Activated naive CD4-positive, alpha-beta T cell treated with anti-CD3 and anti-CD28 coated beads for 36 hours (primary cell): ENCODE measurements at places on chromosomes 5 and 9. TPM values are rescaled to one million over a fixed set of nuclear protein-coding genes. Genes with fewer than 3 reads are reported as not detected.

DNA sequence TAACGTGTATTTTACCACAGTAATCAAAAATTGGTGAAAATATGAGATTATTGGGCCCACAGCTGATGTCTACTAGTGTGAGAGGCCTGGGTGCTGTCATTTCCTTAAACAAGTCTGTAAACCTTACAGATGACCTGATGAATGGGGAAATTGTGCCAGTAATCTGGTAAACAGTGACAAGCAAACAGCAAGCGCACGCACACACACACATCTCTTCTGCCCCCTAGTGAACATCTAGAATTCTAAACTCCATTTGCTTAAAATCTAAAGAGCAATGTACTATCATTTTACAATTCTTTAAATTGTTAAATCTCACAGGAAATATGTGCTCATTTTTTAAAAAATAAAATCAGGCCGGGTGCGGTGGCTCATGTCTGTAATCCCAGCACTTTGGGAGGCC lies 7.5 kb upstream of the RAPGEF1 start:
- DNase-seq: peak; percentile 28

- DNase-seq: no peak
These were observed 238.0 kb downstream of the HSPA4 start for GRCh38 chr5:133289686-133290367.

- no peak for DNase-seq
These were observed 2.8 kb upstream of the HBEGF start for GRCh38 chr5:140349244-140349643.

ACER2 gene
- 2.0 TPM for total RNA-seq

- DNase-seq: no peak
These were observed 610.6 kb upstream of the GRAMD2B start for GRCh38 chr5:125812651-125813050.

DNA sequence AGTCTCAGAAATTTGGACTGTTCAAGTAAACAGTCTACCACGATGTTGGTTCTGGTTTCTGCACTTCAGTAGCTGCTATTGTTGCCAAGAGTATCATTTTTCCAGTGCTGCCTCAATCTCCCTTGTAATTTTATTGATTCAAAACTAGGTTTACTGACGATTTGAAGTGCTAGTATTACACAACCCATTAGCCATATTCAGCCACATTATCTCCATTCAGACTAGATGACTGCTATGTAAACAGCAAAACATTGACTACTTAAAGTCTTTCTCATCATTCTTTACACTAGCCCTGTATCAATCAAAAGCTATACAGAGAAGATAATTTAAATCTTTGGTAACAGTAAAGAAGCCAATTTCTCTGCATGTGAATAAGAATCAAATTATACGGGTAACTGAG lies 102.0 kb upstream of the TSLP start:
- no peak for DNase-seq

NIPAL4 gene
- total RNA-seq: 10.1 TPM

CCNI2 gene
- total RNA-seq: 2.5 TPM

DNA sequence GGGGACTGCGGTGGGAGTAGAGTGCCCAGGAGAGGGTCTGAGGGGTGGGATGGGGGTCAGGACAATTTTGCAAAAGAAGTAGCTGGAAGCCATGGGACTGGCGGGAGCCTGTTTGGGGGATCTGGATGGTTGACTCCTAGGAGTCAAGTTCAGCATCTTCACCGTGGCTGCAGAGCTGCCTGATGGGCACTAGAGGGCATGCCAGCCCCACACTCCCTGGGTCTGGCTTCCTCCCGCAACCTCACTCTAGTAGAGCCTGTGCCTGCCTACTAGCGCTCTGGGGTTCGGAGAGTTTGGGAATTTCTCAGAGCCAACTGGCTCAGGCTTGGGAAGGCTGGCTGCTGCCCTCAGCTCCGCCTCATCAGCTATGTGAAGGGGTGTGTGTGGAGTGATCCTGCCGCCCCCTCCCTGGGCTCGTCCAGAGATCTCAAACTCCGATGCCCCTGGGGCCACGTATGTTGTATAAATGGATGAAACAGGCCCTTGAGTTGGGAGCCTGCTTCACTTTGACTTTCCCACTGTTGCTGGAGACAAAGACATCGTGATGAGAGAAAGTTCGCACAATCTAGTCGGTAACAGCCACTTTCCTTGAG lies 10.8 kb downstream of the TSPAN17 start:
- DNase-seq: peak; percentile 81

- no peak for DNase-seq
These were observed 1.9 kb downstream of the SPARC start for GRCh38 chr5:151684690-151685361.

DNA sequence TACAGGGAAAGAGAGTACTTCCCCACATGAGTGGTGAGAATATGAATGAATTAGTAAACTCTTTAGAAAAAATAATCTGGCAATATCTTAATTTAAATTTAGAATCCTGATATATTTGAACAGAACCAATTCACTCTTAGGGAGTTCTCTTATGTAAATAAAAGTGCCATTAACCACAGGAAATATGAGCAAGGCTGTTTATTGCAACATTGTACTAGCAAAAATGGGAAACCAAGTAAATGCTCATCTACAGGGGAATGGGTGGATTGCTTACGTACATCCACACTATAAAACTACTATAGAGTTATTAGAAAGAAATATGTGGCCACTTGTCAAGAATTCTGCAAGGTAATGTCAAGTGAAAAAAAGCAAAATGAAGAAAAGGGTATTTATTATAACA lies 274.5 kb downstream of the TLE1 start:
- DNase-seq: no peak

CDH9 gene
- not detected for total RNA-seq

DNA sequence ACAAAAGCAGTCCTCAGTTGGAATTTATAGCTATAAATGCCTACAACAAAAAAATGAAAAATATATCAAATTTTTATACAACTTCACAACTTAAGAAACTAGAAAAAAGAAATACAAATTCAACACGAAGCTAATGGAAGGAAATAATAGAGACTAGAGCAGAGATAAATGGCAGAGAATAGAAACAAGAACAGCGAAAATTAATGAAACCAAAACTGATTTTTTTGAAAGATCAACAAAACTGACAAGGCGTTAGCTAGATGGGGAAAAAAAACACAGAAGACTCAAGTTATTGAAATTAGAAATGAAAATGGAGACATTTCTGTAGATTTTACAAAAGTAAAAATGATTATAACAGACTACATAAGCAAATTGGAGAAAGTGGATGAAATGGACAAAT lies 20.6 kb downstream of the TPD52L3 start:
- no peak for DNase-seq

GRCh38 chr5:89053547-89053946 lies 170.6 kb upstream of the MEF2C start:
- DNase-seq: no peak

- peak; percentile 86 for DNase-seq
These were observed 17.5 kb downstream of the IRF1 start for GRCh38 chr5:132473019-132473531.

TMC1 gene
- total RNA-seq: not detected

DNA sequence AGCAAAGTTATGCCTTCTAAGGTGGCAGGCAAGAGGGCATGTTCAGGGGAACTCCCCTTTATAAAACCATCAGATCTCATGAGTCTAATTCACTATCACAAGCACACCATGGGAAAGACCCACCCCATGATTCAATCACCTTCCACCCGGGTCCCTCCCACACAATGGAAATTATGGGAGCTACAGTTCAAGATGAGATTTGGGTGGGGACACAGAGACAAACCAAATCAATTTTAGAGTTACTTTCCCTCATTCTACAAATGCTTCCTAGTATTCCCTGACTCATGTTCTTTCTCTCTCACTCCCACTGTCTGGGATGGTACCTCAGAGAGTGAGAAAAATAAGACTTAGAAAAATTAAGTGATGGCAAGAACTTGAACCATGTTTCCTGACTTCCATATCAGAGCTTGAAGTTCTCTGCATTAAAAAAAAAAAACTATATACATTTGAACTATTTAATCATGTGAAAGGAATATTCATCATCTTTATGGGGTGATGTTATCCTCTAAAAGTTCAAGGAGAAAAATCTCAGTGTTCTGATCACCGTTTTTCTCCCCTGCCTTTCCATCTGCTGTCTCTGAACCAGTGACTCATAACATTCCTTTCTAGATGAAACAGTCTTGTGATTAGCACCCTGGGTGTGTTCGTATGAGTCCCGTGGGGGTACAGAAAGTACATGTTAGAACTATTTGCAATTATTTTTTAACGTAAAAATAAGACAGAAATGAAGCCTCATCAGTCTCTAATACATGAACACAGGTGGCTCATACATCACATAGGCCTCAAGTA lies 282.9 kb downstream of the SLF1 start:
- DNase-seq: no peak

TOR1A gene
- total RNA-seq: 28.2 TPM

DNA sequence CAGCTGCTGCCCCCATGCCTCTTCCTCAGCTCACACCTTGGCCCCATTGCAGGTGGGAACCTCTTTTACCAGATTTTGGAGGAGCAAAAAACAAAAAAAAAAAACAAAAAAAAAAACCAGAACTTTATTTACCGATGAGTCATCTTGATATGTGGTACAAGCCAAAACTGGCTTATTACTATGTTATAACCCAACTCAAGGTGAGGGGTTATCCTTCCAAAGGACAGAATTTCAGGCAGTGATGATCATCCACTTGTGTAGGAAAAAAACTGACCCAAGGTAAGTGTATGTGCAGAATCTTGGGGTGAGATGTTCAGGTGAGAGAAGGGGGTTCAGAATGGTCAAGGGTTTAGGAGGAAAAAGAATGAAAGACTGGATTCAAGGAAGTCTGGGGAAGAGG lies 142.6 kb upstream of the FST start:
- DNase-seq: no peak

DNA sequence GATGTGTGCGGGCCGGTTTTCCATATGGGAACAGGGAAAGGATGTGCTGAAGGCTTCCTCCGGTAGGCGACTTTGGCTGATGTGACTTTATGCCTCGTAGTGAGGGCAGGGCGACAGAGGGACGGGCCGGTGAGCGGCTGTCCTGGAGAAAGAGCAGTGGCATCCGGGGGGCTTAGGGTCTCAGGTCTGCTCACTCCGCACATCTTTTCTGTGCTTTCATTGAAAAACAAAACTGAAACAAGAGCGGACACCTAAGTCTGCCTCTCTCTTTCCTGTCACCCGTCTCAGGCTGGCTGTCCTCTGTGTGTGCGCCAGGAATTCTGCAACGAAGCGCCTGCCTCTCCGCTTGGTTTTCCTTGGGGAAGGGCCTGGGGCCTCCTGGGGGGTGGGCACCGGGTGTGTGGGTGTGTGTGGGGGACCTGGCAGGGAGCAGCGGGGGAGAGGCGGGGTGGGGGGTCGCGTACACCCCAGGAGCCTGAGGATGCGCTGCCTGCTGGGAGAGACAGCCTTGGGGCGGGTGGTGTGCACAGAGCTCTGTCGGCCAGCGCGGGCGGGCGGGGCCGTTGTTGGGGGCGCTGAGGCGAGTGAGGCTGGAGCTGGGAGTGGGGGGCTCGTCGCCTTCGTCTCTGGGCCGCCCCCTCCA lies 580 bp upstream of the PRRX2 start:
- DNase-seq: no peak

- no peak for DNase-seq
These were observed 552.0 kb upstream of the CLINT1 start for GRCh38 chr5:158410976-158411375.

DNA sequence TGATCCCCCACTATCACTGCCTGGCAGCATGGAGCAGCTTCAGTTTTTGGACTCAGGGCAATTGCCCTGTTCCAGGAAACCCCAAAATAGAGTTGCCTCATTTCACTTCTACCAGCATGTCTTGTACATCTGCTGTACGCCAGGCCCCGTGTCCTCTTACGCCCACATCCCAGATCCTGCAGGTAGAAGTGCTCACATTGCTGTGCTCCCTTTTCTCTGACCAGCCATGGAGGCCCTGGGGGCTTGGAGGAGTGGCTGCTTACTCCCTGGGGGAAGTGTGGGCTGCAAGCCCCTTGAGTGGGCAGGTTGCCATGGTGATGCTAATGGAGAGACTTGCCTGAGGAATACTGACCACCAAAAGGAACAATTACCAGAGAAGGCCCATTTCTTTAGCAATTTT lies 55.6 kb upstream of the KCNIP1 start:
- DNase-seq: no peak

- DNase-seq: no peak
These were observed 27.3 kb upstream of the EDIL3 start for GRCh38 chr5:84411832-84412605.

ADGRD2 gene
- total RNA-seq: not detected

FAM169A gene
- total RNA-seq: 9.3 TPM

- DNase-seq: no peak
These were observed 64.9 kb downstream of the MARCHF3 start for GRCh38 chr5:126965487-126965886.

MARCOL gene
- not detected for total RNA-seq

GRCh38 chr5:31193591-31194467 lies at the start of gene CDH6:
Gene CDH6 (plus strand): TSS chr5:31193686. CDS start chr5:31267474, 73,788 bp downstream.
- DNase-seq: no peak

DNA sequence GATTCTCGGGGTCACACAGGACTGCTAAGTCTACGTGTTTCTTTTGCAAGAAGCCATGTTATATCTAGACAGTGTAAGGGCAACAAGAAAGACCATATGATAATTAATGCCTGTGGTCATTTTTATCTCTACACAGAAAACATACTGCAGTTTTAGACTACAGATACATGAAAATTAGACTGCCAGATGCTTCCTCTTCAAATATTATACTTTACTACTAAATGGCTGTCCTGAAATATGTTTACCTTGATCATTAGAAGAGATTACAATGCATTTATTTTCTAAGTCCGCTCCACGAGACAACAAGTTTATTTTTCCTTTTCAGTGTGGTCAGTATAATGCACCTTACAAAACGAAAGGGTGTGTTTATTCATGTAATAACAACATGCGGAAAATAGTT lies 147.6 kb downstream of the KIAA0825 start:
- no peak for DNase-seq

- no peak for DNase-seq
These were observed 622.3 kb downstream of the SEMA5A start for GRCh38 chr5:8923526-8923925.

GPRIN1 gene
- total RNA-seq: 1.5 TPM

- DNase-seq: no peak
These were observed 1.3 kb downstream of the GPSM1 start for GRCh38 chr9:136328622-136329041.

- no peak for DNase-seq
These were observed 47.3 kb downstream of the RAD23B start for GRCh38 chr9:107330420-107330819.

GRCh38 chr9:86286278-86286677 lies 3.9 kb upstream of the ISCA1 start:
- no peak for DNase-seq

DNA sequence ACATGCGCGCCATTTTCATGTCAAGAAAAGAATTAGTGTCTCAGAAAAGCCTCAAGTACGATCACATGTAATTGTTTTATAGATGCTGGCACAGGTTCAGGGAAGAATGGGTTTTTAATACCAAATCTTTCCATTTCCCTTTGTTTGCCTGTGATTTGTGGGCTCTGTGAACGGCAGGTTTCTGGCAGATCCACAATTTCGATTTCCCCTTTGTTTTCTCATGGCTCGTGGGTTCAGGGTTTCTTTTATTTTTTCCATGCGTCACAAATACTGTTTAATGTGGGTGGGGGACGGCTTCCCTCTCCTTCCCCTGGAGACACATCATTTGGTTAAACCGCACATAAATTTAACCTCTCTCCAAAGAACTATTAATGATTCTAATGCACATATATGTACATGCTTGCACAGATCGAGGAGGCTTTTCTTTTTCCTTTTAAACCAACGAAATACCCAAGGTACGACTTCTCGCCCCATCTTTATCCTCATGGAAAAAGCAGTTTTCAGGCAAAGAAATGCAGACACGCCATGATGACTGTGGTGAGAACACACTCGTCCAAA lies 195.9 kb downstream of the SLIT3 start:
- no peak for DNase-seq
